Effector CD4-positive, alpha-beta T cell (primary cell): ENCODE measurements at places on chromosomes 2 and 18.

DNA sequence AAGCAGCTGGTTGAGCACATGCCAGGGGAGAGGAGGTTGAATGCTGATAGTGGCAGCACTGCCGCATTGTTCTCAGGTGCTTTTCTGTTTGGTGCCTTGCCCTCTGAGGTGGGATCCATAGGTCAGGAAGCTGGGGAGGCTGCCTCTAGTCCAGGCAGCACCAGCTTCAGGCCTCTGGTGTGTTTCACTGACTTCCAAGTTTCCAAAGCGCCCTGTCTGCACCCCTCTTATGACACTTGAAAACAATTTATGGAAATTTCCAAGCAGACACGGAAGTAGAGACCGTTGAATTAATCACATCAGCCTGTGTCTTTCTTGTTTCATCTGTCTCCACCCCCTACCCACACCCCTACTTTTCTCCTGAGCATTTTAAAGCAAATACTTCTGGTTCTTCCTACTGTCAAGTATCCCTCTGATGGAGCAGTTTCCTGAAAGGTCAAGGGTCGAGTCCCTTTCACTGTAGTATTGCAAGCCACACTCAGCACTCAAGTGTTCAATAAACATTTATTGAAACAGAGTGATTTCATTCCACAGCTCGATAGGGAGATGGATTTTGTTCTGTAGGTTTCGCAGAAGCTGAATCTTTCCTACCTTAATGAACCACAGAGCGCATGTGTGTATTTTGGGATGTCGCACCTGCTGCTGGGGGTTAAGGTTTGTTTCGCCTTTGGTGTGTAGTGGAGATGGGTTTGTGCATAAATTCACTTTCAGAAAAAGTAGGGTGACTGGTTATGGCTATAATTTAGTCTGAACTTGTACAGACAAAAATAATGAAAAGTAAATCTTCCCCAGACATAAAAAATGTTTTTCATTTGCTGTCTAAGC lies 21.4 kb downstream of the DGKD start:
- no peak for DNase-seq

- no peak for DNase-seq
Measured at GRCh38 chr2:130245976-130246375, 47.7 kb upstream of the TUBA3E start.

DNA sequence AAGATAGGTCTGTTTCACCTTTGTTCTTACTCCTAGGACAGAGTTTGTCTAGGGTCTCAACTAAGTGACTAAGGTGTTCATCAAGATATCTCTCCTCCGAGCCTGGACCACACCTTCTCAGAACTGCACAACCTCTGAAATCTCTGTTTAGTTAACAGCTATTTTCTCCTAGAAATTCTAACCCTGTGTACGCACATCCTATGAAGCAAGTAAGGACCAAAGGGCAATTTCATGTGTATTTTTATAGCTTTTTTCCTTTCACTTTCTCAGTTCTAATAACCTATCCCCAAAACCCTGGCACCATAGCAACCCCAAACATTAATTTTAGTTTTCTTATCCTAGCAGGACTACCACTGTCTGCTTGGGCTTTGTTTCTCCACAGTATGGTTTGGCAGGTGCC lies 59.1 kb downstream of the PTPN4 start:
- DNase-seq = no peak

- DNase-seq = no peak
Measured at GRCh38 chr2:101022221-101022620, 20.1 kb downstream of the RPL31 start.

GRCh38 chr18:29076645-29077044 lies 899.7 kb upstream of the CDH2 start:
- DNase-seq = no peak

GRCh38 chr2:46521215-46521683 lies 41.9 kb downstream of the TMEM247 start:
- no peak for DNase-seq

GRCh38 chr2:74847070-74847858 lies 13.3 kb downstream of the HK2 start:
- DNase-seq = no peak

GRCh38 chr2:229713371-229714079 lies 830 bp downstream of the DNER start:
- DNase-seq = no peak

GRCh38 chr2:218895326-218895725 lies 14.7 kb downstream of the WNT10A start:
- DNase-seq = no peak

- DNase-seq = no peak
Measured at GRCh38 chr2:119208791-119209203, 14.8 kb upstream of the STEAP3 start.

- DNase-seq = no peak
Measured at GRCh38 chr2:97708048-97708380, 5.4 kb upstream of the ZAP70 start.

- DNase-seq = no peak
Measured at GRCh38 chr18:55446996-55447671, 140.9 kb downstream of the TCF4 start.

GRCh38 chr2:96386470-96386869 lies 50.9 kb downstream of the NCAPH start:
- DNase-seq = no peak

DNA sequence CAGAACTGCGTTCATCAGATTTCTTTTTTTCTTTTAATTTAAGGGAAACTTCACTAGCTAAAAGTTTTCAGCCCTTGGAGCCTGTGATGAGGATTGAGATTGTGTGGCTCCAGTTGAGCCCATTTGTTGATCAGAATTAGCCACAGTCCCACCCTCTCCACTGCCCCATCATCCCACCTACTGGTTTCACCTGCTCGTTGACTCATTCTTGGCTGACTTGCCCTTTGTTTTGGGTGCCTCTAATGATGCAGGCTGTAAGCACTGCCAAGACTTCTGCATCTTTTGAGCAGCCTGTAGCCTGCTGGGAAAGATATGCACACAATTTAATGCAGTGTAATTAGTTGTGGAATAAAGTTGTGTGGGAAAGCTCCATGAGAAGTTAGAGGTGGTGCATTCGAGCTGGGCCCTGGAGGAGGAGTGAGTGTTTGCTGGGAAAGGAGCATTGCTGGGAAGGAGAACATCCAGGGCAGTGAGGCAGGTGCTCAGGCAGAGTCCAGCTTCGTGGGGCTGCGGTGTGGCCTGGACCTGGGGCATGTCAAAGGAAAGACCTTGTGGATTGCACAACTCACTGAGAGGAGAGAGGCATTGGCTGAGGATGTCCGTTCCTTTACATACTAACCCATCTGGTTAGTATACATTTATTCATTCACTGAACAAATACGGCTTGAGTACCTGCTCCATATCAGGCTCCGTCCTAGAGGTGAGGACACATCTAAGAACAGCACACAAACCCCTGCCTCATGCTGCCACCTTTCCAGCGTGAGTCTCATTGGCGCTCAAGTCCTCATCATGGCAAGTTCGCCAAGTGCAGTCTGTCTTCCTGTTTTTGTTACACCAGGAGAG lies 18.2 kb downstream of the ASPRV1 start:
- DNase-seq = no peak

GRCh38 chr2:238106698-238107524 lies 6.8 kb downstream of the ESPNL start:
- no peak for DNase-seq

- no peak for DNase-seq
Measured at GRCh38 chr2:98356729-98357128, 10.5 kb downstream of the CNGA3 start.

- no peak for DNase-seq
Measured at GRCh38 chr18:49768051-49768391, 45.3 kb downstream of the ACAA2 start.

DNA sequence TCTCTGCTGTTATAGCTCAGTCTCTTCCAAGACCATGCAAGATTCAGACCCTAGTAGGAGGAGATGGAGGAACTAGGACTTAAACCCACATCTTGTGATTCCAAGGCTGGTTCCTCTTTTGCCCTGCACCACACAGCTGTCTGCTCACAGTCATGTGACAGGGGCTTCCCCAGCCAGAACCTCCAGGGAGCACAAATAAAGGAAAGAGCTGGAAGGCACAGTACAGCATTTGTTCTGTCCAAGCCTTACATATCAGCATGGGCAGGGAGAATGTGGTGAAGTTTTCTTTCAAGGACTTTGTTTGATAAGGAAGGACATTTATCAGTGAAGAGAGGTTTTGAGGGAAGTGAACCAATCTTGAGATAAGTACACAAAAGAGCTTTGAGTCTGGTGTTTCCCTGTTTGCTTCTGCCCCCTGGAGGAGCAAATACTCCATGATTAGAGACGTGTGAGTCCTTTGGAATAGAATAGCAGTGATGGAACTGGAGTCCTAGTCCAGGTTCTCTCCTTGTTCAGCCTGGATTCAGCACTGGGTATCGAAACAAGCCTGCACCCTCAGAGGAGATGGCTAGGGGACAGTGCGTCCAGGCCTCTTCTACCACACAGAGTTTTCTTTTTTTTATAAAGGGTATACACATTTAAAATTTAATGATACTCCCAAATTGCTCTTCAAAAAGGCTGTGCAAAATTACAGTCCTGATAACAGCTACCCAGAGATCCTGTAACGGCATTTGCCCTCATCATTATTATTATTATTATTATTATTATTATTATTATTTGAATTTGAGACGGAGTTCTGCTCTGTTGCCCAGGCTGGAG lies 24.6 kb upstream of the CASP10 start:
- peak; percentile 46 for DNase-seq

DNA sequence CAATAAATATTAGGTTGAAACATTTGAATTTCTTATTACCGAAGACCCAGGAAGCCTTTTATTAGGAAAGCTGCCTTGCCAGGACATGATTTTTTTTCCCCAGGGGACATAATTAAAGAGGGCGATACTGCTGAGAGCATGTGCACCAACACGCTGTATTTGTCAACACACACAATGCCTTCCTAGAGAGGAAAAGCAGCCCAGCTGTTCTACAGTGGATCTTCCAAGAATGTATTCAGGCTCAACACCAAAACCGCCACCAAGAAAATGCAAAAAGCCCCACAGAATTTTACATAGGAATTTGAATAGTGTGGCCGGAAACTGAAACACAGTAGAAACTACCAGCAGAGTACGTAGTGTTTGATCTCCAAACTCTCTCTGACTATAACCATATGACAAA lies 320.4 kb downstream of the DLGAP1 start:
- DNase-seq = no peak

- DNase-seq = no peak
Measured at GRCh38 chr2:201320701-201321100, 36.4 kb downstream of the FLACC1 start.

DNA sequence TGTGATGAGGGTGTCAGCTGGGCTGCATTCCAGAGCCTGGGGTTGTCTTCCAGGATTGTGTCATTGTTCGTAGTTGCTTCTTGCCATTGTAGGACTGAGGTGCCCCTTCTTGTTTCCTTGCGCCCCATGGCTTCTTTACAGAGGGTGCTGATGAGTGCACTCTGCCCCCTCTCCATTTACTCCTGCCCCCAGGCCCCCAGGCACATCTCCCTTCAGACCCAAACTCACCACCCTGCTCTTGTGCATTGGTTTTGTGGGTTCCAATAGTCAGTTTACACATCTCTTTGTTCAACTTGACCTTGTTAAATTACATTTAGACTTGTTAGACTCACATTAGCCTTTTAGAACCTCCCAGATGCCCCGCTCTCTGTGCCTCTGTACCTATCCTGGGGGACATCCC lies 33.1 kb downstream of the HJURP start:
- DNase-seq = no peak

DNA sequence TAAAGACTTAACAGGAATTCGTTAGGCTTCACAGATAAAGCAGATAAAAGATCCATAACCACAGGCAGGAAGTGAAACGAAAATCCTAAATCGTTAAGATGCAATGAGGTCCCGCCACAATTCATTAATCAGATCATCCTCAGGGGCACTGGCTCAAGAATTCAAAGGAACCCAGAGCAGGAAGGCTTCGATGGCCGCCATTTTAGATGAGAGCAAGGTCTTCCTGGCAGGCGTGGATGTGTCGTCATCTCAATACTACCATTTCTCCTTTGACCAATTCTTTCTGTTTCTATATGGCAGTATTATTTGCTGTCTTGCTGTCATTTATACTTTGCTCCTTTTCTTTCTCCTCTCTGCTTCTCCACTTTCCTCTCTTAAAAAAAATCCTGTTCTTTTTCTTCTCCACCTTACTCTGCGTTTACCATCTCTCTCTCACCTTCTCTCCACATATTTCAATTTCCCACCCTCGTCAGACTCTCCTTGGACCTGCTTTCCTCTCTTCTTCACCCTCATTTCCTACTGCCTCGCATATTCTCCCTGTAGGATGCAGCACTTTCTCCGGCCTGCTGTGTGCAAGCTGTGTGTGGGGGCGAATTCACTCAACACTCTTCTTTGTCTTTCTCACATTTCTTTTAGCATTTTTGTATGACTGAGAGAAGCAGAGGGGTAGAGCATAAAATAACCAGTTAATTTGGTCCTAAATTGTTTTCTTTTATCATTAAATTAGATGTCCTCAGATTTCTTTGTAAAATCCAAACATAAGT lies 35.1 kb upstream of the LHCGR start:
- DNase-seq = no peak

- no peak for DNase-seq
Measured at GRCh38 chr2:216863946-216864345, 4.1 kb upstream of the TNP1 start.

DNA sequence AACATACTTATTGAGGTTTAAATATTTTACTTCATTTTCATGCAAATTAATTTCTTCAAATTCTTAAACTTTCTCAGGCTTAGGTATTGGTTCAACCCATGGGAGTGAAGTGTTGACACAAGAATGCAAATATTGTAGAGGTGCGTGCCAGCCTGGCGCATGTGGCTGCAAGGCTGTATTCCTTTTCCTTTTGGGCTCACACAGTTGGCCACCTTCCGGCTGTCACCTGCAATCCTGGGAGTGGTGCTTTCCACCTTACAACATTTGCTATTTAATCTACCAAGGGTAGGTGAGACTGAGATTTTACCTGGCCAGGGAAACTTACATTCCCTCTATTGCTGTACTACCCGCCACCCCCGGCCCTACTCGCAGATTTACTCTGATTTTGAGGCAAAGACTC lies 141.1 kb downstream of the DCC start:
- DNase-seq = no peak

- no peak for DNase-seq
Measured at GRCh38 chr18:36650906-36651305, 177.9 kb downstream of the TPGS2 start.

GRCh38 chr2:54470266-54470938 lies 14.3 kb downstream of the SPTBN1 start:
- DNase-seq = no peak

DNA sequence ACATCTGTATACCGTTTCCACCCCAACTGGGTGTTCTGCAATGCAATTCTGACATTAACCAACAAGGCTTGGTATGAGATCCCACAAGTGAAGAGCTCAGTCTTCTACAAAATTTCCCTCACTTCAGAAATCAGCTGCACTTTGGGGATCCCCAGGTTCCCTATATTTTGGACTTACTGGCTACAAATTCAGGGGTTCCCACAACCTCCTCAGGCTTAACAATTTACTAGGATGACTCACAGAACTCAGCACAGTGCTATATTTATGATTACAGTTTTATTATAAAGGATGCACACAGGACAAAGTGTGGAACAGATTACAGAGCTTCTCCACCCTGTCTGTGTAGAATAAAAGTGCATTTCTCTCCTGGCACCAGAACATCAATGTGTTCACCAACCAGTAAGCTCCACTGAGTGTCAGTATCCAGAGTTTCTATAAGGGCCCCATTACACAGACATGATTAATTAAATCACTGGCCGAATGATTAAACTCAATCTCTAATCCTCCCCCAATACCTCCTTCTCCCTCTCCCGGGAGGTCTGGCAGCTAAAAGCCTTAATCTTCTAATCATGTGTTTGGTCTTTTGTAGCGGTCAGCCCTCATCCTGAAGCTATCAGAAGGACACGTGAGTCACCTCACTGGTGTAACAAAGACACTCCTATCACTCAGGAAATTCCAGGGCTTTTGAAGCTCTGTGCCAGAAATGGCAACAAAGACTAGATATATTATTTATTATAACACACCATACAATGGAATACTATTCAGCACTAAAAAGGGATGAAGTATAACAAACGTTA lies 84.6 kb downstream of the SLC66A3 start:
- DNase-seq = no peak
